ENCODE measurements at places on chromosomes 2 and 18. TPM values are rescaled to one million over a fixed set of nuclear protein-coding genes. Genes with fewer than 3 reads are reported as not detected.

DNA sequence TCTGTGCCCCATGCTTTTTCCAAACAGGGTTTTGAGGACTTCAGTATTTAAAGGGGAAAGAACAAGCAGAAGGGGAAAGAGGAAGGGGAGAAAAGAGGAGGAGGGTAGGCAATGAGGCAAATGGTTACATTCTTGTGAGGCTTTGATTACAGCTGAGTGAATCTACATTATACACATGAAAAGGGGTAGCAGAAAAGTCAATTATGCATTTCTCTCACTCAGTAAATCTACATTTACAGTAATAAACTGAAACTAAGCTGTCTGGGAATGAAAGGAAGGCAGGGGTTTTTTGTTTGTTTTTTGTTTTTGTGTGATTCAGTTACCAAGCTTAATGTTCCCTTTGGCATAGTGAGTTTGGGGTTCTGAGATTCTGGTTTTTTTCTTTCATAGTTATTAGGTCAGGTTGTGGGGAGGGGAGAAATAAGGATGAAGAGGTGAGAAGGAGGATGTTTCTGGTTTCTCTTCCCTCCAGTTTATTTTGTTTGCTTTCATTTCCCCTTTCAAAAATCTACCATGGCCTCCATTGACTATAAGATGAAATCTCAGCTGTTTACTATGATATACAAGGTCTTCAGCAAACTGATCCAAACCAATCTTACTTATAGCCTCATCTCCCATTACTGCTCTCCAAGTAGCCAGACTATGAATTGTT is 18.7 kb downstream of the C18orf63 start:
- no peak for DNase-seq

DNA sequence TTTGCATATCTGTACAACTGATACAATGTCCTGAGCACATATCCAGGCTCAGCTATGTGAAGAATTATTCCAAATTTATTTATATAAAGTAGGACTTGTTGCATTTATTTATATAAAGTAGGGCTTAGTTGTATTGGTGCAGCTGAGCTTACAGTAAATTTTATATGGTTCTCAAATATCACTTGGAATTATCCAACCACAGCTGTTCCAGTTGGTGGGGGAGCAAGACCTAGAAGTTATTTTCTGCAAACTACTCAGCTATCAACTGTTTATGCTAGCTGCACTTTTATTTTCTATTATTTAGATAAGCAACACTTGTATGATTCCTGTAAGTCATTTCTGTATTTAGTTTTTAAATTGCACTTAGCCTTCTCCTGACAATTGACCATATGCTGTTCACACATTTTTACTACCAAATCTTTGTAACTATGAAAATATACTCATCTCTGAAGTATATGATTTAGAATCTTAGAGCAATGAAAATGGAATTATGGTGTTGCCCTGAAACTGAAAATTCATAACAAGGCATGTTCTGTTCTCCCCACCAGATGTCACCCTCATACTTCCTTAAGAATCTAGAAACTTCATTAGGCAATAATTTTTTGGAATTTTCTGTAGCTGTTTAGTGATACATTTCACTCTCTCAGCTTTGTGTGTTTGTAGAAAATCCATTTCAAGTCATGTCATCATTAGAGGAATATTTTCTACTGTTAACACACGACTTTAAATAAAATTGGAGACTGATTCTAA is 157.0 kb upstream of the CBLN2 start:
- DNase-seq = no peak

The PAIP2B gene
- total RNA-seq = 0.17 TPM

The IL36RN gene
- not detected for total RNA-seq

Measured in LHCN-M2 (cell line).